ENCODE measurements at places on chromosomes 5 and 9.

GRCh38 chr5:66551945-66552344, 44.2 kb upstream of the MAST4 start:
- no peak for DNase-seq

DNA sequence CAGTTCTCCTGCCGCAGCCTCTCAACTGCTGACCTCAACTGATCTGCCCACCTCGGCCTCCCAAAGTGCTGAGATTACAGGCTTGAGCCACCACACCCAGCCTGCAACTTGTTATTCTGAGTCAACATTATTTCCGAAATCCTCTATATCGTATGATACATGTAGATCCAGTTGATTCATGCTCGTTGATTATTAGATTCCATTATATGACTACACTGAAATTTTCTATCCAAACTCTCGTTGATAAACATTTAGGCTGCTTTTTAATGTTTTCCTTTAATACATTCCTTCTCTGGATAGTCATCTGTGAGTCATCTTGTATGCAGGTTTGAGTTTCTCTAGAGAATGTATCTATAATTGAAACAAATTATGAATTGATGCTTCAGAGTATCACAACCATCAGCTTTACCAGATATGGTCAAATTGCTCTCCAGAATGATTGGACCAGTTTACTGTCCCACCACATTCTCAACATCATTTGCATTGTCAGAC, 4.1 kb downstream of the CDK7 start:
- no peak for DNase-seq

- DNase-seq = peak; percentile 35
Observed at GRCh38 chr5:54944364-54944763, 41.0 kb downstream of the ESM1 start.

GRCh38 chr5:180350711-180351465, 2.2 kb downstream of the GFPT2 start:
- no peak for DNase-seq

GRCh38 chr9:130939405-130940026, 469 bp upstream of the FIBCD1 start:
- no peak for DNase-seq

- no peak for DNase-seq
Observed at GRCh38 chr5:130316971-130317680, 412.9 kb downstream of the CHSY3 start.

DNA sequence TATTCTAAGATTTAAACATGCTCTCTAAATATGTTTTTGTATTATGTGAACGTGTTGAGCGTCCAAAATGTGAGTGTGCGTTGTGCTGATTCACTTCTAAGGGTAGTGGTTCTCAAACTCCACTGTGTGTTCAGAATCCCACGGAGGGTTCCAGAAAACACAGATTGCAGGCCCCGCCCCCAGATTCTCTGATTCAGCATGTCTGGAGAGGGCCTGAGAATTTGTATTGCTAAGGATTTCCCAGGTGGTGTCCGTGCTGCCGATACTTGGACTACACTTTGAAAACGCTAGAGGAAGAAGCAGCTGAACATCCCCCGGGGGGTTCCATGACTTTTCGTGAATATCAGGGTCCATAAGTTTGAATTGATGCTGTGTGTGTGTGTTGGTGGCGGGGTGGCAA, 1043.2 kb upstream of the WWC1 start:
- DNase-seq = no peak

DNA sequence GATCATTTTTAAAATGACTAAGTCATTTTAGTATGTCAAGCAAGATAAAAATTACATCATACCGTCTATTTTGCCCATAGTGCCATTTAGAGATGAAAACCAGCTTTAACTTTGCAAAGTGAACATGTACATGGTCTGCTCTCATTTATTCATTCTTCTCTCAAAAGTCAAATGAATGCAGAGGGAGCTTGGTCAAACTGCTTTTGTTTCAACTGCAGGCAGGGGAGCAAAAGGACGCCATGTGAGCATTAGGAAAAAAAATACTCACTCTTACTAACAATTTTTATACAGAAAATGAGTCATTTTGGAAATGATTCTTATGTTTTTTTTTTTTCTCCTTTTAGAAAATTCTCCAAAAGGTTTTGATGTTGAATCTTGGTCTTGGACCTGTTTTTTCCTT, 15.7 kb downstream of the SCGB3A1 start:
- DNase-seq = no peak

- no peak for DNase-seq
Observed at GRCh38 chr5:21774801-21775200, 1078.3 kb downstream of the CDH12 start.

DNA sequence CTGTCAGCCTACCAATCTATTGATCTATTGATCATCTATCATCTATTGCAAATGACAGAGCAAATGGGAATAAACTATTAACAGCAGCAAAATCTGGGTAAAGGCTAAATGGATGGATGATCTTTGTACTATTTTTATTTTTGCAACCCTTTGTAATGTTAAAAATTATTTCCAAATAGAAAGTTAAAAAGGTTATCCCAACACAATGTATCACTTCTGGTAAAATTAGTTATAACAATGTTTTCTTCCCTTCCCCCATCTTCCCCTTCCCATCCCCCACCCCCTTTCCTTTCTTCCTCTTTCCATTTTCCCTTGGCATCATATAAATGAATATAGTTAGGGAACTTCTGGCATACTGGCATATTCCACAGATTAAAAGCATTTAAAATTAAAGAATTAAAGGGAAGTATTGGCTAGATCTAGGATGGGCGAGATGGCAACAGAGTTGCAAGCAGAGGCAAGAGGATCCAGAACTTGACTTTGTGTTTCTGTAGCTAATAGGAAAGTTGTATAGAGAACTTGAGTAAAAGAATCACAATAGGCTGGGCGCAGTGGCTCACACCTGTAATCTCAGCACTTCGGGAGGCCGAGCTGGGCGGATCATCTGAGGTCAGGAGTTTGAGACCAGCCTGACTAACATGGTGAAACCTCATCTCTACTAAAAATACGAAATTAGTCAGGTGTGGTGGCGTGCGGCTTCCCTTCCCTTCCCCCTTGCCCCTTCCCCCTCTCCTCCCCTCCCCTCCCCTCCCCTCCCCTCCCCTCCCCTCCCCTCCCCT, 66.6 kb upstream of the TAF11L2 start:
- no peak for DNase-seq

DNA sequence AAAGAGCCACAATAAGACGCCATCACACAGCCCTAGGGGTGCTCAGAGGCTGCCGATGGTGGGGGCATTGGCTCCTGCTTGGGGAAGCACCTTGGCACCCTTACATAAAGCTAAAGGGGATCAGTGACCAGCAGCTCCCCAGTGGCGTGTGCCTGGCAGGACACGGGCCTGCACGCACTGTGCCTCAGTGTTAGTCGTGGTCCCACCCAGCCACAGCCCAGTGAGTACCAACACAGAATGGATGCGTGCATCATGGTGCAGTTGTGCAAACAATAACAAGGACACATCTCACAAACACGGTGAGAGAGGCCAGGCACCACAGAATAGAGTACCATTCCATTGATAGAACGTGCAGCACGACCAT, 103.2 kb downstream of the WNK2 start:
- DNase-seq = no peak

GRCh38 chr9:136775191-136775590, 10.9 kb upstream of the LCN15 start:
- DNase-seq = no peak

- DNase-seq = no peak
Observed at GRCh38 chr9:112925058-112925641, 34.5 kb upstream of the SLC46A2 start.

GRCh38 chr9:1001838-1002237, 25.4 kb downstream of the DMRT3 start:
- no peak for DNase-seq

- DNase-seq = no peak
Observed at GRCh38 chr5:111758284-111758628, 1.3 kb upstream of the NREP start.

DNA sequence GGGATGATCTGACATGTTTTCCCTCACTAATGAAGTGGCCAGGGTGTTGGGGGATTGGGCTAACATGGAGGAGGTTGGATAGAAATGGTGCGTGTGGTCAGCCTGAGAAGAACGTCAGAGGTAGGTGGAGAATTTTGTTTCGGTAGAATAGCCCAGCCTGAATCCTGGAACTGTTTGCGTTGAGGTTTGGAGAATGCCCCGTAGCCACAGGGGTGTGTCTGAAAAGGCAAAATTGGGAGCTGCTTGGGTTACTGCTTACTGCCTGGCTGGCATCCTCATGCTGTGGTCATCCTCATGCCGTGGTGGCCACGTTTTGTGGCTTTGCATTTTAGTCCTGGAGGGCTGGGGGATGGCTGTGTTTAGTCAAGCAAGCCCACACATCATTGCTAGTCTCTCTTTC, 236.9 kb downstream of the GOLPH3 start:
- no peak for DNase-seq

GRCh38 chr5:51380603-51381207, 2.5 kb upstream of the ISL1 start:
- peak; percentile 26 for DNase-seq

GRCh38 chr5:126094991-126095390, 328.2 kb upstream of the GRAMD2B start:
- no peak for DNase-seq

DNA sequence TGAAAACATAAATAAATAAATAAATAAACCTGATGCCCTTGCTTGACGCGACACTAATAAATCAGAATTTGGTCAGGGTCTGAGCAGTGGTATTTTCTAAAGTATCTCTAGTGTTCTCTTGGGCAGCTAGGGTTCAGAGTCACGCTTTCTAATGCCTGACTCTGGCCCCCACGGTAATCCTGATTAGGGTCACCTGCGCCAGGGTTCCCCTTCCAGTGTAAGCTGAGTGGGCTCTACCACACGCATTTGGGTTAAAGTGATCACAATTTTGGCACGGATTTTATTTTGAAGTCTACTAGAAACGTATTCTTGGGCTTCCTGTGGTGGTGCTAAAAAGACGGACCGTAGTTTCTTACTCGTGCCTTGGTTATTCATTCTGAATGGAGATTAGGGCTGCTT, 651 bp downstream of the TTC1 start:
- no peak for DNase-seq

GRCh38 chr9:133050781-133051180, 11.0 kb upstream of the CEL start:
- no peak for DNase-seq

GRCh38 chr9:113945784-113946183, 69.7 kb downstream of the ZNF618 start:
- no peak for DNase-seq

- no peak for DNase-seq
Observed at GRCh38 chr9:20566401-20566800, 55.9 kb downstream of the MLLT3 start.

GRCh38 chr5:21173526-21173925, 1185.5 kb upstream of the CDH18 start:
- DNase-seq = no peak

GRCh38 chr9:126482361-126483044, 131.2 kb upstream of the LMX1B start:
- DNase-seq = no peak

- no peak for DNase-seq
Observed at GRCh38 chr5:150497274-150497988, 10.5 kb upstream of the NDST1 start.

- no peak for DNase-seq
Observed at GRCh38 chr5:34811706-34812105, 27.3 kb upstream of the TTC23L start.

DNA sequence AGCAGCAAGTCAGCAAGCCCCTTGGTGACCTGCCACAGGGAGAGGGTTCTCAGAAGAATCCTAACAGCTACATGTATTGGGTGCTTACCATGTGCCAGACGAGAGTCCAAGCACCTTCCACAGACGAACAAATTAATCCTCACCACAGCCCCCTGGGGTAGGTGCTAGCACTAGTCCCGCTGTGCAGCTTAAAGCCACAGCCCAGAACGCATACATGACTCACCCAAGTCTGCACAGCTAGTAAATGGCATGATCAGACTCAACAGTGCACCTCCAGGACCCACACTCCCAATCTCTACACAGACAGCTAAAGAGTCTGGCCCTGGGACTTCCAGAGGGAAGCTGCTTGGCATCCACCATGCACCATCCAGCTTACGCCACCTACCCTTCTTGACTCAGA, 111.5 kb downstream of the PAX5 start:
- no peak for DNase-seq

DNA sequence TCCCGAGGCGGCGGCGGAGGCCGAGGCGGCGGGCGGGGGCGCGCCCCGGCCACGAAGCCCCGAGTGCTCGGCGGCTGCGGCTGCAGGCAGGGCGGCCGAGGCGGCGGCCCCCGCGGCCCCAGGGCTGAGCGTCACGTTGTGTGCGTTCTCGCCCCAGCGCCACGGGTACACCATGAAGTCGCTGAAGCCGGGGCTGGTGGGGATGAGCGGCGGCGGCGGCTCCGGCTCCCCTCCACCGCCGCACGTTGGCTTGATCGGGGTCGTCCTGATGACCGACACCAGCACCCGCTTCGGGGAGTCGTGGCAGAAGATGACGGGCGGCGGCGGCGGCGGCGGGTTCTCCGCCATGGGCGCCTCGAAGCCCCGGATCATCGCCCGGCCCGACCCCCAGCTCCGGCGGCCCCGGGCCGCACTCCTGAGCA, 498 bp downstream of the ZNF367 start:
- DNase-seq = no peak

- no peak for DNase-seq
Observed at GRCh38 chr9:74444369-74444768, 52.8 kb upstream of the RORB start.

DNA sequence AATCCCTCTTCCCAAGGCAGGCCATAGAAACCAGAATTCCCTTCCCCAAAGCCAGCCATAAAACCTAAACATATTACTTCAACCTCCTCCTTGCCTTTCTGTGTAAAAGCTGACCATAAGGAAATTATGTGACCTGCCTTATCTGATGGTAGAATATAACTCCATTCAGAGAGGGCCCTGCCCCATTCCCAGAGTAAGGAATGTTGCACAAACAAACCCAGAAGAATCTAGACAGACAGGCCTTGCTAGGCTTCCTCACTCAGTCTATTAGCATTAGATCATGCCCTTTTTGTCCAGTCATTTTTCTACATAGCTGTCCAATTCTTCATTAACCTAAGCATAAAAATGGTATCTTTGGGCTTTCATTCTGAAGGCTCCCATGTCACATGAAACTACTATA, 17.8 kb upstream of the IFNB1 start:
- DNase-seq = no peak

DNA sequence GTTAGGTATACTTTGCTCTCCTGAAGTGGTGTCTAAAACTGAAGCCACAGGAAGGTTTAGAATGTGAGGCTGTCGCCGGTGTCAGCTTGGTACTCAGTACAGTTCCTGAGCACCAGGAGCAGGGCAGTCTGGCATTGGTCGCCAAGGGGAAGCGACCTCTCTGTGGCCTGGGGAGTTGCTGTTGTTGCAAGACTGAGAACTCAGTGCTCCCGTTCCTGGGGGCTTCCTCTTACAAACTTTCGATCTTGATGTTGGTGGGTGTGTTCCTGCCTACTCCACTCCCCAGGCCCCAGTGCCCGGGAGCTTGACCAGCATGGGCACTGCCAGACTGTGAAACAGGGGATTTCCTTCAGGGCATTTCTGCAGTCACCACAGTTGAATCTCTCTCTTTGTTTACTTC, 52.4 kb upstream of the PPARGC1B start:
- no peak for DNase-seq

- DNase-seq = no peak
Observed at GRCh38 chr5:90968319-90968718, 409.7 kb downstream of the ADGRV1 start.
